ENCODE measurements at places on chromosomes 5 and 9.

DNA sequence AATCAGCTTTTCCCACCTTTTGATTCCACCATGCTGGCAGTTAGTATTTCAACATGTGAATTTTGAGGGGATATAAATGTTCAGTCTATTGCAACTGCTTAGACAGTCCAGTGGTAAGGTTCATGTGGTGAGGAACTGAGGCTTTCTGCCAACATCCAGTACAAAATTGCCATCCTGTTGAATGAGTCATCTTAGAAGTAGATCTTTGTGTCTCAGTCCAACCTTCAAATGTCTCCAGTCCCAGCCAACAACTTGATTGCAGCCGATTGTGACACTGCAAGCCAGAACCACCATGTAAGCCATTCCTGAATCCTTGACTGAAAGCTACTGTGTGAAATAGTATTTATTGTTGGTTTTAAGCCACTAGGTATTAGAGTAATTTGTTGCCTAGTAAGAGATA is 331.5 kb upstream of the GRIN3A start:
- DNase-seq = no peak

GRCh38 chr5:83494087-83494620 is 22.6 kb downstream of the VCAN start:
- DNase-seq = no peak

DNA sequence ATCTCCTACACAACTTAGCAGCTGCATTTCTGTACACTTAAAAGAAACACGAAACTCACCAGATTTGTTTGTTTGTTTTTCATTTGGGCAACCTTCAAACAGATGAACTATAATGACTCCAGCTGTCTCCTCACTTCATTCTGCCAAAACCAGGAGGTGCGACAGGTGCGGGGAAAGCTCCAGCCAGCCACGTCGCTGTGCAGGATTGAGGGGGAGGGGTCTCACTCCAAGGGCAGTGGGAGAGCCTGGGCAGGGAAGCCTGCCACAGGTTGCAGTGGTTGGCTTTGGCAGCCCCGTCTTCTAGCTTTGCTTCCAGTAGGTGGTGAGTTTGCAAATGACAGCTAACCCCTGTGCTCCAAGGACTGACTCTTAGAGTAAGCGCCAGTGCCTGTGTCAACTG is 215.8 kb downstream of the CEMIP2 start:
- DNase-seq = no peak

GRCh38 chr9:69342769-69343168 is 17.8 kb downstream of the ENTREP1 start:
- DNase-seq = no peak

GRCh38 chr5:180825768-180826525 is 23.3 kb upstream of the MGAT1 start:
- no peak for DNase-seq

- no peak for DNase-seq
Measured at GRCh38 chr9:125739436-125739835, 7.7 kb upstream of the PBX3 start.

DNA sequence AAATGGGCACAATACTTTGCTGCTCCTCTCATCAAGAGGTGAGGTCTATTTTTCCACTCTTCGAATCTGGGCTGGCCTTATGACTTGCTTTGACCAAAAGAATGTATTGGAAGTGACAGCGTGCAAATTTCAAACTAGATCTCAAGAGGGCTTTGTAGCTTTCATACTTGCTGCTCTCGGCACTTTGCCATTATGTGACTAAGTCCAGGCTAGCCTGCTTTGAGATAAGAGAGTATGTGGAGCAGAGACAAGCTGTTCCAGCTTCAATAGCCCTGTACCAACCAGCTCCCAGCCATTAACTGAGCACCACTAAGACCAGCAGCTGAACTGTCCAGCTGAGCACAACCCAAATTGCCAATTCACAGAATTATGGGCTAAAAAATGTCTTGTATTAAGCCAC is 124.6 kb downstream of the ACER2 start:
- DNase-seq = no peak

GRCh38 chr5:91272858-91273257 is 110.3 kb downstream of the ARRDC3 start:
- no peak for DNase-seq

DNA sequence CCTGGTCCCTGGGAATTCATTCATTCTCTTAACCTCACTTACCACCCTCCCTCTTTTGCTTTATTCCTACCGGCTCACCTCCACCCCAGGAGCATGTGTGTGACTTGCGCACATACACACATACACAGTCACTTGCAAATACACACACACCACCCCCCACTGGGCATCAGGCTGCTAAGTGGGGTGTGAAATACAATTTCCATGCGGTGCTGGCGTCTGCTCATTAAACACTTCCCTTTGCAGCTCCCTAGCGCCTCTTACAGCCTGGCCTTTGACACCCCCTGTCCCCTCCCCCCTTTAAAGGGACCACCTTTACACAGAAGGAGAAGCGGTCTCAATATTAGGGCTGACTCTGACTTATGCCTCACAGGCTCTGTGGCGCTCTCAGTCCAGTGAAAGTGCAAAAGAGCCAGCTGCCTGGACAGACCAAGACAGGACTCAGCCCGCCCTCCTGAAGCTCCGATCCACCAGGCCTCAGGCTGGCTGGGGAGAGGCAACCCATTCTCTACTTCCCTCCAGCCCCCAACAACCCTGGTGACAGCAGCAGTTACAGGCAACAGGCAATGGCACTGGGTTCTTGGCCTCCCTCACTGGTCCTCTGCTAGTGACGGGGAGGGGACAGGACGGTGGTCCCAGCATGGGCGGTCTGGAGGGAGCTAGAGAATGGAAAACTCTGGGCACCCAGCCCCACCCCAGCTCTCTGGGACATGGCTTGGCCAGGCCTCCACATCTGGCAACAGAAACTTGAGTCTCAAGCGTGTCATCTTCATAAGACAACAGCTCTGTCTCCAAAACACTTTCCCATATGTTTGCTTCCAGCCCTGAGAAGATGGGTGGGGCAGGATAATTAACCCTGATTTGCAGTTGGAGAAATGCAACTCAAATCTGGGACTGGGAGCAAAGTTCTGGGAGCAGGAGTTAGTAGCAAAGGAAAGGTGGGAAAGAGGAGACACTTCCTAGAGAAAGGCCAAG is 12.0 kb downstream of the ENHO start:
- no peak for DNase-seq

DNA sequence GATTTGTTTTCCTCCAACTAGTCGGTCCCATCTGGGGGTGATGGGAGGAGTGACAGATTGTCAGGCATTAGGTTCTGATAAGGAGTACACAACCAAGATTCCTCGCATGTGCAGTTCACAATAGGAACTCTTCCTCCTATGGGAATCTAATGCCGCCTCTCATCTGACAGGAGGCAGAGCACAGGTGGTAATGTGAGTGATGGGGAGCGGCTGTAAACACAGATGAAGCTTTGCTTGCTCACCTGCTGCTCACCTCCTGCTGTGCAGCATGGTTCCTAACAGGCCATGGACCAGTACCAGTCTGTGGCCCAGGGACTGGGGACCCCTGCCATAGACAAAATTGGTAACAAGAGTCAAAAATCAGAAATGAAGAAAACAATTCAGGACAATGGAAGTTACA is 173.3 kb upstream of the HMHB1 start:
- DNase-seq = no peak

GRCh38 chr9:113587471-113588031 is 124.0 kb downstream of the RGS3 start:
- DNase-seq = no peak

DNA sequence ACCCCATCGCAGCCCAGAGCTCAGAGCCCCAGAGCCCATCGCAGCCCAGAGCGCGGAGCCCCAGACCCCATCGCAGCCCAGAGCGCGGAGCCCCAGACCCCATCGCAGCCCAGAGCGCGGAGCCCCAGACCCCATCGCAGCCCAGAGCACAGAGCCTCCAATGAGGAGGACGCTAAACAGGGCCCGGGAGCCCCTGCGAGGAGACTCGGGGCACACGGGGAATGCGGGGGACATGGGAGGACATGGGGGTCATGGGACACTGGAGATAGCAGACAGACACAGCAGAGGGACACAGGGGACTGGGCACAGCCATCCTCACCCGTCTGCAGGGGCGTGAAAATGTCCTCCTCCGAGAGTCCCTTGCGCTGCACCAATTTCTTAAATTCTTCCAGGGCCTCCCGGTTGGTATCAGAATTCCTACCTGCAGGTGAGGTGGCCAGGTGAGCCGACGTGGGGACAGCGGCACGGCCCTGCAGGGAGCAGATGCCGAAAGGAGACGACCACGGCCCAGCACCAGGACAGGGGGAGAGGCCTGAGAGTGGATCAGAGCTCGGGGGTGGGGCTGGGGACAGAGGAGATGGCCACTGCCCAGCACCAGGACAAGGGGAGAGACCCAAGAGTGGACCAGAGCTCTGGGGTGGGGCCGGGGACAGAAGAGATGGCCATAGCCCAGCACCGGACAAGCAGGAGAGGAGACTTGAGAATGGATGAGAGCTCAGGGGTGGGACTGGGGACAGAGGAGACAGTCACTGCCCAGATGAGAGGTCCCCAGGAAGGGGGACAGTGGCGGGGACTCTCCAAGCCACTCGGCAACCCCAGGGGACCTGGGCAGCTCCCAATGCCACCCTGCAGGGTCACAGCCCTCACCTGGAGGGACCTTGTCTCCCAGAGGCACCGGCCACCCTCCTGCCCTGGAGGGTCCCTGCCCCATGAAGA is 2.8 kb downstream of the OBP2B start:
- DNase-seq = no peak

DNA sequence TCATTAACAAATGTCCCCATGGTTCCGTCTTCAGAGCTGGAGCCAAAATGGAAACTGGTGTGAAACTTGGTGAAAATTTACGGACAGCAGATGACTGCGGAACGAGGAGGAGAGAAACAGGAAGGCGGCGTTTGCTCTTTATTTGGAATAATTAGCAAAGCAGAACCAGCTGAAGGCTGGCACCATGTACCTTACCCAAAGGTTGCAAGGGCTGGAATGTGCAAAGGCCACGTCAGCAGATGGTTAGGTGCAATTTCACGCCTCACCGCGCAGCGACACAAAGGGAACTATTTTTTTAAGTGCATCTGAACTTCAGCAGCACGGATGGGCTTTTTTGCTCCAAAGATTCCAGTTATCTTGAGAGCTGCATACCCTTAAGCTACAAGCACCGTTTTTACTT is 127.4 kb downstream of the COL23A1 start:
- DNase-seq = no peak

DNA sequence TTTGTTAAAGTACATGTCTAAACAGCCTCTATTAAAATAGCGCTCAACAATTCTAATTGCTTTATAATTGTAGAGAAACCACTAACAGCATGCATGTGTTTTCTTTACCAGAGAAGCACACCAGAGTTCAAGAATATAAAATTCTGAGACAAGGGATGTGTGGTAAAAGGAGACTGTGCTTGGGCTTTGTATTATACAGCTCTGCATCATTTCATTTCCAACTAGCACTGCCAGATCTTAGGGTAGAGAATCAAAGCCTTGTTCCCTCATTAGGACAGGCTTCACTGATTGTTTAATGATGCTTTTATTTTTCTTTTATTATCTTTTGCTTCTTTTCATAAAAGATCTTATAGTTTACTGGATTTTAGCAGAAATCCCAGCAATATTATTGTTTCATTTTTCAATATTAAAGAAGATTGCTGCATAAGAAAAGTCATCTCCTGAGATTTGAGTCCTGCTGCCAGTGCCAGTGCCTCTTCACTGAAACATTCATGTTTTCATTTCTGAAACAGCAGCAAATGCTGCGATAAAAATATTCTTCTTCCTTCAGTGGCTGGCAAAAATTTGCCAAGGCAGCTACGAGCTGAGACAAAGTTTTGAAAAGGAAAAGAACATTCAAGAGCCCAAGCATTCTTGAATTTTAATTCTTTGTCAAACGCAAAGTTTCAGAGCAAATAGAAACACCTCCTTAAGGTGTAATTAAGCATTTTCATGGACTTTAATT is 491.0 kb upstream of the PIK3R1 start:
- DNase-seq = no peak

GRCh38 chr5:142618130-142618523 is 67.8 kb downstream of the FGF1 start:
- no peak for DNase-seq

DNA sequence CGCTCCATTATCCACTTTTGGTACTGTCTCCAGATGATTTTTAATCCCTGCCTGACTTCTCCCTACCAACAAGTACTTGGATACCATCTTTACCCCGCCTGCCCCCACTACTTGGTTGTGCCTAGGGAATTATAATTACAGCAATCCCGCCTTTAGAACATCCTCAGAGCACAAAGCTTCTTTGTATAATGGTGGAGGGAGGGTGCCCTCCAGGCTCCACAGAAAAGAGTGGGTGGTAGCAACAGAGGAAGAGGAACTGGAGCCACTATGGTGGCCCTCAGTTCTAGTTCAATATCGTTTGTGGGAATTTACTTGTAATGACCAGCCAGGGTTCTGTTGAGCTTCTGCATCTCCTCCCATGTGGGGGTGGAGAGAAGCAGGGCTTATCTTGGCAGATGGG is 79.0 kb upstream of the RNF38 start:
- no peak for DNase-seq

DNA sequence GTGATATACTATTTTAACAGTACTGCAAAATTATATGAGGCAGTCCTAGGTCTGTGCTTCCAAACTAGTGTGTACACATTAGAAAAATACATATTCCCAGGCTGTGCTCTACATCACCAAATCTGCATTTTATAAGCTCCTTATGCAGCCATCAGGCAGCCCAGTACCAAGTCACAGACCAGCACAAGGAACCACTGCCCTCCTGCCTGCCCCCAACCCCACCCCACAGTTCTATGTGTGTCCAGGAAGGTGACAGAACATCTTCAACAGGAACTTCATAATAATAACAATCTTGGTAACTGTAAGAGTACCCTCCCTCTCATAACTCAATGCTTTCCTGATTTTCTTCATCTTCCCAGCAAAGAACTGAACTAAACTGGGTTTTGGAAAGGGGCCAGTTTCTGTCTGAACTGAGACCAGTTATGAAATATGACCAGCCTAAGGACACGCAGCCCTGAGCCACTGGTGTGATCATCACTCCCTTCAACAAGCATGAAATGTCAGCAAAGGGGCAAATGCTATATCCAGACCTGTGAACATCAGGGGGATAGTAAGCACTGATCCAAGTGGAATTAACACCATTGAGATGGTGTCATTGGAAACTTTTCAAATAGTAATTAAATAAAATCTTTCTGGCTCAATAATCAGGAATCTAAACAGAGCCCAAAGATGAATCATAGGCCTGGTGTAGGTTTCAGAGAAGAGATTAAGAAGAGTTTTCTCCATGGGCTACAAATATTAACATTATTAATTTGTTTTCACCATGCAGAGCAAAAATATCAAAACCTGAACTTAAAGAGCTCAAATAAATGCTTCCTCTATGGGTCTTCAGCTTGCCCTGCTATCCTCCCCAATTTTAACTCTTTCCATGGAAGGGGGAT is 82.1 kb downstream of the DPYSL3 start:
- no peak for DNase-seq

GRCh38 chr5:81235287-81236072 is 2.4 kb downstream of the CKMT2 start:
- DNase-seq = no peak

DNA sequence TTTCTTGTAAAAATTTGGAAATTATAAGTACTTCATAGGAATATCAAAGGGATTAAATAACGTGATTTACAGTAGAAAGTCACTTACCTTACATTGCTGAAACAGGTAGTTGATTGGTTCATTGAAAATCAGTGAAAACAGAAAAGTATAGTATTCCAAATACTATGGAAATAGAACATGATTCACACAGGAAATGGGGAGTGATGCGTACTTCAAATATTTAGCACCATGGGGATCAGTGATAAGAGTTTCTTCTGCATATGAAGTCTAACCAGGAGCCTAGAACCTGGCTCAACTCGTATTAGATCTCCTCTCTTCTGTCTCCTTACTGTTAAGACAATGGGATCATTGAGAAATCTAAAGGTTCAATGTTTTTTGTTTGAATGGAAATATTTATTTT is 133.3 kb downstream of the FAM174A start:
- DNase-seq = no peak

- DNase-seq = no peak
Measured at GRCh38 chr5:35356725-35357124, 126.4 kb upstream of the PRLR start.
